ENCODE measurements at places on chromosomes 2 and 18.

- no peak for DNase-seq
Measured at GRCh38 chr2:24577481-24577880, 86.4 kb downstream of the NCOA1 start.

GRCh38 chr2:170744248-170745002 lies 25.8 kb upstream of the ERICH2 start:
- DNase-seq, result no peak

- DNase-seq, result no peak
Measured at GRCh38 chr2:98519156-98519555, 74.5 kb downstream of the INPP4A start.

- no peak for DNase-seq
Measured at GRCh38 chr2:11750917-11751316, 4.5 kb downstream of the LPIN1 start.

DNA sequence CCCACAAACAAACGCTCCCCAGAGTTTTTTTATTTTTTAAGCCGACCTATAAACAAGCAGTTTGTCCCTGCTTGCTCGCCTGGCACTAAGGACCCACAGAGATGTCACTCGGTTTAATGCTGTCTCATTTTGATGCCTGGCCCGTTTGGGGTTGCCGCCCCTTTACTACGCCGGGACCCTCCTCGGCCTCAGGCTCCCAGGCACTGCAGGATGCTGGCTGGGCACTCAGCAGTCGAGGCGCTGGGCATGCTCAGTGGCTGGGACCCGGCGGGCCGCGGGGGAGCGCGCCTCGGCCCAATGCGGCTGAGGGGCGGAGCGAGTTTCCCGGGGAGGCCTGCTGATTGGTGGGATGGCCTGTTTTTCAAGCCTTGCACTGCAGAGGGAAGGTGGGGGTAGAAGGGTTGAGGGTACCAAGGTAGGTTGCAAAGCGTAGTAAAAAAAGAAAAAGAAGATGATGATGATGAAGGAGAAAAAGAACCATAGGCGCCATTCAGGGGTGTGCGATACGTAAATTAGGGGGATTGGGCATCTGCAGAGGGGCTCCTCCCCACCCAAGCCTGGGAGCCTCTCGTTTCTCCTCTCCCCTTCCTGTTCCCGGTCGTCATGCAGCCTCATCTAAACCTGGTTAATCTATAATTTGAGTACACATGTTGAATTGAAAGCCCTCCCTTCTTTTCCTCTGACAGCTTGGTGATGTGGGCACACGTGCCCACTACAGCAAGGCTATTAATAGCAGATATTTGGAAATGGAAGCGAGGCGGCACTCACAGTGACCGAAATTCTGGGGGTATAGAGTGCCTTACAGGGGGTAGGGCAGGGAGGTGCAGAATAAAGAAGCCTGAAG lies 1.5 kb upstream of the IRS1 start:
- peak; percentile 96 for DNase-seq

GRCh38 chr18:25113566-25113965 lies 238.4 kb downstream of the ZNF521 start:
- DNase-seq, result no peak

DNA sequence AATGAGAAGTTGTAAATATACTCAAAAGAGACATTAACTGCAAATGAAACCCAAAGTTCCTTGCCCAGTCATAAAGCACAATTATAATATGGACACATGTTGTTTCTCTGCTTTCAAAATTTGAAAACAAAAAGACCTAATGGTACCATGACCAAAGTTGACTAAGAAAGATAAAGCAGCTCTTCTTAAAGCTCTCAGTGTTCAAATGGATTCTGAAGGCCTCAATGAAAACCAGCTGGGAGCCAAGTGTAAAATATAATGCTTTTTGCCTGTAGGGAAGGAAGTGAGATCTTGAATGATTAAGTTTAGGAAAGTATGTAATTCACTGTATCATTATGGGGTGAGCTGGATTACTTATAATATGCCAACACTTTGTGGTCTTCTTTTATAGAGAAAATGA lies 178.6 kb downstream of the SATB2 start:
- no peak for DNase-seq

Data from islet precursor cell (in vitro differentiated cells).